ENCODE measurements at places on chromosomes 5 and 9.

DNA sequence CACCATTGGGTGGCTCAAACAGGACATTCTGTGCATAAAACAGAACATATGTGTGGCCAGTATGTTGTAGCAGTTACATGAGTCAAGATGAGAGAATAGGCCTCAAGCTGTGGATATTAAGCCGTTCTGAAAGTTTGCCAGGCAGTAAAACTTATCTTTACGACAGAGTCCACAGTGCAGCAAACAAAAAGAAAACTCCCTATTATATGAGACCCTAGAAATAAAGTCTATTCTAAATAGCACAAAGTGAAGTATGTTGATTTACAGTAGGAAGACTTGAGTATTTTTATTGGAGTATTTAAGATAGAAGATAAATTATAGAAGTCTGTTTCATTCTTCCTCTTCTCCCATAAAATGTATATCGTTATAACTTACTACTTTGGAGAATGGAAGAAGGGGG lies 271.5 kb downstream of the ADGRV1 start:
- DNase-seq = no peak

GRCh38 chr5:66302344-66302743 lies 158.2 kb downstream of the SREK1 start:
- DNase-seq = no peak

DNA sequence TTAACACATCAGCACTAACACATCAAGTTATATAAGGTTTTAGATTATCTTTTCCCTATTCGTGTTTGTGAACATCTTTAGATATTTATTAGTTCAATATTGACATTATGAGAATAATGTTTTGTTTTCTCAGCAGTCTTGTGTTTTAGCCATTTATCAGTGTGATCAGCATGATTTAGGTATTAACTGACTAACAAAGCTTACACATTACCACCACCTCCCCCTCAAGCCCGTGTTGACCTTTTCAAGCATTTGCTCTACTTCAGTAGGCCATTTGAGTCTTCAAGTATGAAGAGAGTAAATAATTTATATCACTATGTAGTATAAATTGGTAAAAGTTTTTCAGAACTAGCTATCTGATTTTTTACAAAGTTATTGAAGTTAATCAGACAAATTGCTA lies 6.9 kb downstream of the PBX3 start:
- no peak for DNase-seq

DNA sequence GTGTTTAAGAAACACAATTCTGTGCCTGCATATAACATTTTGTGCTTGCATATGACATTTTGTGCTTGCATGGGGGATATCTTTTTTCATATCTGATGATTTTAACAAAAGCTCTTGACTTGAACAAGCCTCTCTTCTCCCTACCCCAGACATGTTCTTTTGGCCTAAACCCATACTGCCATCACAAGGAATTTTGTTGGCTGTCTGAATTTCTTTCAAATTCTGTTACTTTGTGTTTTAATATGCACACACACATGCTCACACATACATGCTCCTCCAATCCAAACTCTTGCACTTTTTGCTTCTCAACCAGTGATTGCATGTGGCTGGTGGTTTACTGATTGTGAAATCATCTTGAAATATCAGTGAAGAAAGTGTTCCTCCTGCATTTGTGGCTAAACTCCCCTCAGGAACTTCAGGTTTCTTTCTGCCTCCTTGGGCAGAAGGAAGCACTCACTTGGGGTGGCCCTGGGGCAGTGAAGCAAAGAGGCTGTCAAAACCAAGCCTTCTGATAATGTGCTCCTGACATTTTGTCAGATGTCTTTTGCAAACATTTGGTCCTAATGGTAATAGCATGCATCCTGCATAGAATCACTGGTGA lies 377.2 kb upstream of the KLF4 start:
- no peak for DNase-seq

GRCh38 chr9:87656485-87656884 lies 69.4 kb upstream of the CTSL start:
- DNase-seq = no peak

GRCh38 chr9:121153642-121154041 lies 48.0 kb downstream of the RAB14 start:
- DNase-seq = no peak

DNA sequence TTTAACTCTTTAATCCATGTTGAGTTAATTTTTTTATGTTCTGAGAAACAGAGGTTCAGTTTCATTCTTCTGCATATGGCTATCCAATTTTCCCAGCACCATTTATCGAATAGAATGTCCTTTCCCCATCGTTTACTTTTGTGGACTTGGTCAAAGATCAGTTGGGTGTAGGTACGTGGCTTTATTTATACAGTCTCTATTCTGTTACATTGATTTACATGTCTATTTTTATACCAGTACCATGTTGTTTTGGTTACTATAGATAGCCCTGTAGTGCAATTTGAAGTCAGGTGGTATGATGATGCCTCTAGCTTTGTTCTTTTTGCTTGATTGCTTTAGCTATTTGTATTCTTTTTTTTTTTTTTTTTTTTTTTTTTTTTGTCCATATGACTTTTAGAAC lies 462.0 kb downstream of the HTR1A start:
- no peak for DNase-seq

DNA sequence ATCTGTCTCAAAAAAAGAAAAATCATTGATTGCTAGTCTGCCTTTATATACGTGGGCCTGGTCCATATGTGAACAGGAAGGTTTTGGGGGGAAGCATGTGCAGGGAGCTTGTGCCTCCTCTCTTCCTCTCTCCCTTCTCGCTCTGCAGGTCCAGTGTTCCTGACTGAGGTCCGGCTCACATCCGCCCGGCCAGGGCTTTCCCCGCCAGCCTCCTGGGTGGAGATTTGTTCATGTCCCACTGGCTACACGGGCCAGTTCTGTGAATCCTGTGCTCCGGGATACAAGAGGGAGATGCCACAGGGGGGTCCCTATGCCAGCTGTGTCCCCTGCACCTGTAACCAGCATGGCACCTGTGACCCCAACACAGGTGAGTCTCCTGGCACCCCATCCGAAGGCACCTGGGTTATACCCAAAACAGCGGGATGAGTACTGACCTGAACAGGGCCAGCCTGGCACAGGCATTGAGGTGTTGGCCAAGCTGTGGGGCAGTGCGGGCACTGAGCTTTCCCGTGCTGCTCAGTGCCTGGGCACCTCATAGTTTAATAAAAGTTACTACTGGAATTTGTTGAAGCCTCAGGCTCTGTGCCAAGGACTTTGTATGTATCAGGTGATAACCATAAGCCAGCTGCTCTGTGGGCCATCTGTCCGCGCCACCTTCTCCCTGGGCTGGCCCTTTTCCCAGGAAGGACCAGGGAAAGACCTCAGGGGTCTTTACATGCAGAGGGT lies 39.4 kb upstream of the AIF1L start:
- DNase-seq = no peak

DNA sequence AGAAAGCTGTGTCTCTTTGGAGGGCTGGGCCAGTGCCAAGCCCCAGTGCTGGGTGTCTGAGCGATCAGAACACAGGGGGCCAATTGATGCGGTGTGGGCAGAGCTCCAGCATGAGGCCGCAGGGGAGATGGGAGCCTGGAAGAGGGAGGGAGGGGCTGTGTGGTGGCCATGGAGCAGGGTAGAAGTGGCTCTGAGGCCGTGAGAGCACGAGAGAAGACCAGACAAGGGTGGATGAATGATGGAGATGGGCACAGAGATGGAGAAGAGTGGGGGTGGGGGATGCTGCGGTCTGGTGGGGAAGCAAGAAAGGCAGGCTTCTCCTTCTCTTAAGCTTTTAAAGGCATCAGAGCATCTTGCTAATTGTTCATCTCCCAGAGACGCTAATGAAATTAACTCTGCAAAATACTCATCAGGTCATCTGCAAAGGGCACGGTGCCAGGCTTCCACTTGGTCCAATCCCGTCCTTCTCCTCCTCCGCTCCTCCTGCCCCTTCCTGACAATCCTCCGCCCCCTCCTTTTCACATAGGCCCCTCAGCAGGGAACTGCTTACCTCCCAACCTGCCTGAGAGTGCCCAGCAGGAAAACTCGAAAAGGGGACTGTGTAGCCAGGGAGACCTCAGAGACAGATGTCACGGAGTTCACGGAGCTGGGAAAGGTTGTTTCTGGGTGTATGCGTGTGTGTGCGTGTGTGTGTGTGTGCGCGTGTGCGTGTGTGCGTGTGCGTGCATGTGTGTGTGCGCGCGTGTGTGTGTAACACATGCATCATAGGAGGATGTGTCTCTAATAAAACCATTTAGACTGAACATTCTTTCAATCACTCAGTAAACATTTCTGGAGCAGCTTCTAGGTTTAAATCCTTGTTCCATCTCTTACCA lies 7.1 kb upstream of the UNC5A start:
- DNase-seq = no peak

- DNase-seq = peak; percentile 46
Measured at GRCh38 chr9:123339666-123340510, 16.1 kb upstream of the CRB2 start.

DNA sequence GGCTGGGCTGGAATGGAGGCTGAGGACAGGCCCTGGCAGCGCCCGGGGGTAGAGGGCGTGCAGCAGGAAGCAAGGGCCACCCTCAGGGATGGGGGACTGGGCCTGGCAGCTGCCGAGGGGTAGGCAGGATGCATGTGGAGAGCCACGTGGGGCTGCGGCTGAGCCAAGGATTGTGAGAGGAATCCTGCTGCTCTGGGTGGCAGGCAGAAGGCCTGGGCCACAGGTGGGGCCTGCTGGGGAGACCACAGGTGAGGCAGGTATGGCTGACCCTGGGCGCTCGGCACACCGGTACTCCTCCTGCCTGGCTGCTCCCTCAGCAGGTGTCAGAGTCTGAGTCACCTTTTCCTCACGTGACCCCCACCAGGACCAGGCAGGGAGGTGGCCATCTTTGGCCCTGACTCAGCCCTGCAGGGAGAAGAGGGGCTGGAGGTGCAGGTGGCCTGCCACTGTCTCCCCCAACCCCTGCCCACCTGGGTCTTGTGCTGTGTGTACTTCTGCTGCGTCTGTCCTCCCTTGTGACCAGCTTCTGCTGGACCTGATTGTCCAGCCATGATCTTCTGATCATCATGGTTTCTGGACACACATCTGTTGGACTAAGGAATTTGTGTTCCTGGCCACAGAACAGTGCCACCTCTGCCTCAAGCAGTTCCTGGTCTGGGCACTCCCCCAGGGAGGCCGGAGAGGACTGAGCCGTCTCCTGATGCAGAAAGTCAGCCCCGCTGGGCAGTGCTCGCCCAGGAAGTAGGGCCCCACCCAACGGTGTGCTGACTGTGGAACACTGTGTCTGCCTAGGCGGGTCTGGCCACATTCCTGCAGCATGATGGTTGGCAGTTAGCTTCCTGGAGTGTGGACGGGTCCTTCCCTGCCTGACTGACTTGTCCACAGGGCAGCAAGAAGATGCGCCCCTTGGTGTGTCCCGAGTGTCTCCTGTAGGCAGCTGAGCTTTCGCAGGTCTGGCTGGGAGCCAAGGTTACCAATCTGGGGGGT lies 6.4 kb downstream of the ARRDC1 start:
- peak; percentile 80 for DNase-seq

GRCh38 chr5:138935466-138935865 lies 60.3 kb upstream of the LRRTM2 start:
- no peak for DNase-seq

GRCh38 chr9:91186632-91187108 lies 175.0 kb downstream of the AUH start:
- DNase-seq = no peak

- DNase-seq = no peak
Measured at GRCh38 chr5:139761501-139761900, 34.1 kb upstream of the PSD2 start.

DNA sequence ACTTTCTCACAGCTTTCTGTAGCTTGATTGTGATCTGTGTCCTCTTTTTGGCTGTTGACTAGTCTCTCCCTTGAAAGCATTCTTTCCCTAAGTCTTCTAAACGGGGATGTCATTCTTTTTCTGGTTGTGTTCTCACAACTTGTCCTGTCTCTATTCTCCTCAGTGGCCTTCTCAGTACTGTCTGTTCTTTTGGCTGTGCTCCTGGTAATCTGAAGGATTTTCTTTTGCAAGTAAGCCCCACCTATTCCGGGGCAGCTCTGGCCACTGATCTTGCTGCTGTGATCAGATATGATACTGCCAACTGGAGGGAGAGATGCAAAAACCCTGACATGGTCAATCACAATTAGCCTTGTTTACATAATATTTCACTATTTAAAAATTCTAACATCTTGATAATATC lies 172.2 kb downstream of the CDC42SE2 start:
- DNase-seq = no peak

DNA sequence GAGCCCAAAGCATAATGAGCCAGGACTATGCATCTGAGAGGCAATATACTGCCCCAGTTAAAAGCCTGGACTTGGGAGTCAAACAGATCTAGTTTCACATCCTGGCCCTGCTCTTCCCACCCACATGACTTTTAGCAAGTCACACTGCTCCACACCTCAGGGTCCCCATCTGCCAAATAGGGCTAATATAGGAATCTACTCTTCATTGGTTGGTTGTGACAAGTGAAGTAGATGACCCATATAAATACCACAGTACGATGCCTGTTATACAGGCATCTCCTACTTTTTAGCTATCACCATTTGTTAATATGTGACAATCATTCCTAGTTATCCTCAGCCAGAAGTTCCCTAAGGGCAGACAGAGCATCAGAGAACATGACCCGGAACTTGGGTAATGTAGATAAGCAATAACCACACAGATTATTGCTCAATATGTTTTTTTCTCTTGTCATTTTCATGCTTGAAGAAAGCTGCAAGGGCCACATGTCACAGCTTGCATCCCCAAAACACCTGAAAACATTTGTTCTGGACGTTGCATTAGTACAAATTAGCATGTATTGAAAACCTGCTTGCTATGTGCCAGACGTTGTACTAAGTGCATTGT lies 20.4 kb downstream of the ADAM19 start:
- no peak for DNase-seq
